ENCODE measurements at places on chromosomes 3 and 15.

- no peak for DNase-seq
These were observed 193.9 kb upstream of the TMC3 start for GRCh38 chr15:81567924-81568323.

DNA sequence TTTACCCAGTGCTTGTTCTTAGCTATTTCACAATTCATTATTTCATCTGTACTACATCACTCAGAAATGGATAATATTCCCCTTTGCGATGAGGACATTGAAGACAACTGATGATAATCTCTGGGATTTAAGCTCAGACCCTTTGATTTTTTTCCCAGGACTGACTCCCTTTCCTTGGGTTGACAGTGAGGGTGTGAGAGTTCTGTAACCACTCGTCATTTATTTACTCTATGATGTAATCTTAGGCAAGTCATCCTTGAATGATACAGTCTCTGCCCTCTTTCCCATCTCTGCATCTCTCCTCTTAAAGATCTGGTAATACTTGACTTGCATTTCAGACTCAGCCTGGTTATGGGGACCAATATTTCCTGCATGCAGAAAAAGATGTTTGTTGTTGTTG, 1041.7 kb downstream of the AGBL1 start:
- no peak for DNase-seq

DNA sequence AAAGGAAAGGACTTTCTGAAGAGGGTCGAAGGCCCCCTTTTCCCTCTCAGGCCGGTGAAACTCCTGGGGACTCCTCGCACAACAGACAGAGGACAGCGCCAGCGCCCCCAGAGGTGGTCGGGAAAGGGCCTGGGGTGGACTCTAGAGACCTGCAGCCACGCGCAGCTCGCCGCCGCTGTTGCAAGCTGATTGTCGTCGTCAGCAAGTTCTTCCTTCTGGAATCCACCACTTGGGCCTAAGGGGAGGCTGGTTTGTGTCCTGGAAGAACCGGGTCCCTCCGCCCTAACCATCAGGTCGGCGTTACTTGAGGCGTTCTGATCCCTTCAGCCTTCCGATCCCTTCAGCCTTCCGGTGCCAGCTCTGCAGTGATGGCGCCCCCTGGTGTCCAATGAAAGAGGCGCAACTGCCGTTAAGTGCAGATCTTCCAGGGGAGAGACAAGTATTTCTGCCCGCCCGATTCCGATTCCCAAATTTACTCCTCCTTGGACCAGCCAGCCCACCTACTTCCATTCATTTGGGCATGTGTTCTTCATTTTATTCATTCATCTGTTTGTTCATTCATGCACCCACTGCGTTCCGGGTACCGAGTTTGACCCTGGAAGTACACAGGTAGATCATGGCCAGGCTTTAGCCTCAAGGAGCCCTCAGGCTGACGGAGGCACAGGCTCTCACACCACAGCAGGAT, 77.2 kb upstream of the SLC6A11 start:
- DNase-seq = peak; percentile 64

DNA sequence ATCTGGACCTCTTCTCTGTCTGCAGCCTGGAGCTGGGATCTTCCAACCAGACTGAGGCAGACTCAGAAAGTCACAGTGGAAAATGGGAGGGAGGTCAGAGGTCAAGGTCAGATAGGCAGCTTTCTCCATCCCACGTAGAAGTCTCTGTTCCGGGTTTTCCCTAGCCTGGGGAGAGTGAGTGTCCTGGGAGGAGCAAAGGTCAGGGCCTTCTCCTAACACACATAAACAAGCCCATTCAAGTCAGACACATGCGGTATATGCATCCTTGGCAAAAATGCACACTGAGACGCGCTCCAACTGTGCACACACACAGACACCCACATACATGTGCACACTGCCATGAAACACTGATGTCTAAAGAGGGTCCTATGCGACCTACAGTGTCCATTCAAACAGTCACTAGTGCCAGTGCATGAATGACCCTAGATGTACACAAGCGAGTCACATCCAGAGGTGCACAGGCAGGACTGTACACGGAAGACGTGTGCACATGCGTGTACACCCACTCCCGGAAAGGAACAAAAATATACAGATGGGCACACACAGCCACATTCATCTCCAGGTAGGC, 681 bp downstream of the TWF2 start:
- no peak for DNase-seq

- no peak for DNase-seq
These were observed 52.9 kb downstream of the TUBGCP4 start for GRCh38 chr15:43423793-43424192.

DNA sequence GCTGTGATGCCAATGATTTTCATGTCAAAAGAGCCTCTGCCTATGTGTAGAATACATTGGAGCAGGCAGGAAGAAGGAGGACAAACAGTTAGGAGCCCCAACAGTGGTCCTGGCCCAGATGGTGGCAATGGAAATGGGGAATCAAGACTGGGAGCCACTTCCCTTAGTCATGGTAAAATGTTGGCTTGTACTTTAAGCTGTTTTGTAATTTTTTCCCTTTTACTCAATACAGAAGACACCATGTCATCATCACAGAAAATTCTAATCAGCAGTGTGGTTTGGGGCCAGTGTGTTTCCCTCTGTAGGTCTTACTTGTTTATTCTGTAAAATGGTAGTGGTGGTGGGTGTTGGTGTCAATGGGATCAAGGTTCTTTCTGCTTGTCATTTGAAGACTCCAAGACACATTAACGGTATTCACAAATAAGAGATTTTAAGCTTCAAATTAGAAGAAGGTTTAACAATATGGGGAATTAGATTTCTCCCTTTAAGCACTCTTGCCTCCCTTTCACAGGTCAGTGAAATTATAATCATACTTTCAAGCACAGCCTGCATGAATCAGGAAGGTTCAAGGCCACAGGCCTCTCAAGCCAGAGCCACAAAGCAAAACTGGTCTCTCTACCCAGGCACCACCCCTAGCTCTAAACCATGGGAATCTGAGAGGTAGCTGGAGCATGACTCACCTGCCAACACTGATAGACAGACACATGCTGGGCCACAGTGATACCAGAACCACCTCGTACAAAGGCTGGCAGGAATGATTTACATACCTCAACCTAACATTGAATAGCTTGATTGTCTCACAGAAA, 24.9 kb downstream of the SIAH2 start:
- no peak for DNase-seq

DNA sequence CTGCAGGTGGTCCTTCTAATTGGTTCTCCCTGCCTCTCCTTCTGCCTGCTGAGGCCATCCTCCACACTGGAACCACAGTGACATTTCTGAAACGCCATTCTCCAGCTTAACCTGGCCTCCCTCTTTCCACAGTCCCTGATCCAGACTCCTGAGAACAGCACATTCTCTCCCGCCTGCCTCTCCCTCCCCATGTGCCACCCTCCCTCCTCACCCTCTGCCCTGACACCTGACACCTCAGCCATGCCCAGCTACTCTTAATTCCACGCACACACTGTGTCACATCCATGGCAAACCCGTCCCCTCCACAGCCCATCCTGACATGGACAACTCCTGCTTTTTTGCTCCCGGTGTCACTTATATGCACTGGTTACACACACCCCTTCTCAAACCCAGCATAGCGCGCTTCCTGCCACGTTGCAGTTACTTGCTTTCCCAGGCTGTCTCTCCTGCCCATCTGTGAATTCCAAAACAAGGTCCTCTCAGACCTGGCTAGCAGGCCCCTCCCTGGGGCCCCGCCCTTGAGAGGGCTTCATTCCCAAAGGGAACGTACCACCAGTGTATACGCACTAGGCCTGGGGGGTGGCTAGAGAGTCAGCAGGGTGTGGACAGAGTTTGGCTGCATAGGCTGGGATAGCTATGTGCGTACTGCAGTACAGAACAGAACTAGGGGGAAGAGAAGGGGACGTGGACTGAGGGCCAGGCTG, 92.7 kb upstream of the BLM start:
- no peak for DNase-seq

DNA sequence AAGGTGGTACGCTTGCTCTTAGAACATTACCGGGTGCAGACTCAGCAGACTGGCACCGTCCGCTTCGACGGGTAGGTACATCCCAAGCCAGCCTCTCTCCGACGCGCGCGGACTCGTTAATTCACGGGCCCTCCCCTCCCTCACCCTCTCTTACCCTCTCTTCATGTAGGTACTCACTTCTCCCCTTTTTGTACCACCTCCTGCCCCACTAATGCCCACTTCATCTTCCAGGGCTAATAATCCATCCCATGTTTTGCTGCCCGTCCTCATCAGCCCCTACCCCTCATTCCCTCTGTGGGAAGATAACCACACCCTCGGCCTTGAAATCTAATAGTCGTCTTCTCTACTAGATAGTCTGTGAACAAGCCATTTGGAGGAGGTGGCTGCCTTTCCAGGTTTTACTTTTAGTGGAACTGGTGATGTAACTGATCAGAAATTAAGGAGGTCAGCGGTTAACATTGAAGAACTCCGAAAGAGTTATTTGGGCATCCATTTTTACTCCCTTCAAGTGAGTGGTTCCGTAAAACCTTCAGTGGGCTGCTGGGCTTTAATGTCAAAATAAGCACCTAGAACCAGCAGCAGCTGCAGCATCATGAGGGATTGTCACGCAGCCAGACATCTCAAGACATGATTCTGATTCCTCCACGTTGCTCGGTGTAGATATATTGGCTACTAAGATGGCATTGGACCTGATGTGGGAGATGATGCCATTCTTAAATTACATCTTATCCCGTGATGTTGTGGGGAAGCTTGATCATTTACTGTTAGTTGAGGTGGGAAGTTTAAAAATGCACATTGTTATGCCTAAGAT, 1.3 kb downstream of the FEM1B start:
- DNase-seq = no peak

DNA sequence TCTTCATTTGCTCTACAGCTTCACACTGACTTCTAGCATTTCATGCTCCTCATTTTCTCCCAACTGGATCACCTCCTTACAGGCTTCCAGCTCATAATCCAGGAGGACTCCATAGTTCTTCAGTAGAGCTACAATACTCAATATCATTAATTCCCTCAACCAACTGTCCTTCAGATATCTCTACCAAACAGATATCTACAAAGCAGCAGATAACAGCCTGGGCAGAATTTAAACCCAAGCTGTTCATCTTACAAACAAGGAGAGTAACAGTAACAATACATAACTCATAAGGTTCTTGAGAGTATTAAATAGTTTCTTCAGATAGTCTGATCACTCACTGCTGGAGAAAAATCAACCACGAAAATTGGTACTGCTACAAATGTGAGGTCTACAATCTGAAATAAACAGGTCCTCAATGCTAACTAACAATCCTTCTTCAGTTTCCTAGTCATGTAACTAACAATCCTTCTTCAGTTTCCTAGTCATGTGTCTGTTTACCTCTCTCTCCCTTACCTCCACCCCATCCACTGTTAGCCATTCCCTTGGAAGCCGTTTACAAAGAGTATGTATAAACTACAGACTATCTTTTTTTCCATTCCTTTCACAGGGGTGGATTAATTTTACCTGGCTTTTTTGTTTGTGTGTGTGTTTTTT, 5.0 kb downstream of the PEAK1 start:
- DNase-seq = no peak

- peak; percentile 17 for DNase-seq
These were observed 42.3 kb downstream of the NEK10 start for GRCh38 chr3:27326629-27327545.

- DNase-seq = peak; percentile 80
These were observed 140.7 kb upstream of the MEF2A start for GRCh38 chr15:99424978-99425656.

DNA sequence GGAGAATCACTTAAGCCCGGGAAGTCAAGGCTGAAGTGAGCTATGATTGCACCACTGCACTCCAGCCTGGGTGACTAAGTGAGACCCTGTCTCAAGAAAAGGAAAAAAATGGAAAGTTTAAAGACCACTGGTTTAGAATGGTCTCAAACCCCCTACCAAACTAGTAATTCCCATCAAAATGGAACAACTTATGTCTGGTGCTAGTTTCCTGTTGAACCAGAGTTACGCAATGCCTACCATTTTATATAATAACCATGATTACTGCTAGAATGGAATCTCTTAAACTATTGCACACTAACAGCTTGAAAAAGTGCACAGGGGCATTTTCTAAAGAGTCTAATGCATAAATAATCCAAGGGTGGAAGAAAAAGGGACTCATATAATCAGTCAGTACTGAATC, 43.6 kb downstream of the DMXL2 start:
- no peak for DNase-seq

GRCh38 chr3:35524856-35525255, 114.5 kb upstream of the ARPP21 start:
- no peak for DNase-seq

- no peak for DNase-seq
These were observed 34.4 kb downstream of the BOC start for GRCh38 chr3:113245761-113246161.

- no peak for DNase-seq
These were observed 29.6 kb downstream of the LMLN start for GRCh38 chr3:197989651-197990050.

DNA sequence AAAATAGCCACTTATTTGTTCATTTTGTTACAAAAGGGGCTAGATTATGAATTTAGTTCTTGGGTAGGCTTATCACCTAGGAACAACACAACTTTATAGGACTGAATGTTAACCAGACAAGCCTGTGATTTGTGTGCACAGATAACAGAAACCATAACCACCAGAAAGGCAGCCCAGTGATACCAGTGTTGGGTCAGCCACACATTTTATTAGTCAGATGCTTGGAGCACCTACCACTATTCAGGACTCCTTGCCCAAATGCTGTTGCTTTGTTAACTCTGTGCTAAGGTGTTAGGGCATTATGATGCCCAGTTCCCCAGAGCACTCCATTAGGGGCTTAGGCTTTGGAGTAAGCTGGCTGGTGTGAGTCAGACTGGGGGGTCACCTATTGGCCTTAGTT, 22.5 kb downstream of the PLCL2 start:
- DNase-seq = no peak

DNA sequence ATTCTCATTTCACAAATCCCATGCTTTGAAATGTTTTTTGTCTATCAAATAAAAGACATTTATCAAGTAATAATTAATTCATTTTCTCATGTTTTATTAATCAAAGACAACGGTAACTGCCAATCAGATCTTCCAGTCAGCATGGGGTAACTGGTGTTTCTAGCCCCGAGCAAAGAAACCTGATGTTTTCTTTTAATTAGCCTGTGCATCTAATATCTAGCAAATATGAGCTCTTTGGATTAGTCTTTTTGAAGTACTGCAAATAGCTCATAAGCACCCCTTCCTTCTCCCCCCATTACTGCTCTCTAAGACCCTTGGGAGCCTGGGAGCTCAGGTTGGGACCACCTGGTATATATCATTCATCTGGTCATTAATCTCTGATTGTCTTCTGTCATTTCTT, 43.1 kb upstream of the SRGAP3 start:
- no peak for DNase-seq

DNA sequence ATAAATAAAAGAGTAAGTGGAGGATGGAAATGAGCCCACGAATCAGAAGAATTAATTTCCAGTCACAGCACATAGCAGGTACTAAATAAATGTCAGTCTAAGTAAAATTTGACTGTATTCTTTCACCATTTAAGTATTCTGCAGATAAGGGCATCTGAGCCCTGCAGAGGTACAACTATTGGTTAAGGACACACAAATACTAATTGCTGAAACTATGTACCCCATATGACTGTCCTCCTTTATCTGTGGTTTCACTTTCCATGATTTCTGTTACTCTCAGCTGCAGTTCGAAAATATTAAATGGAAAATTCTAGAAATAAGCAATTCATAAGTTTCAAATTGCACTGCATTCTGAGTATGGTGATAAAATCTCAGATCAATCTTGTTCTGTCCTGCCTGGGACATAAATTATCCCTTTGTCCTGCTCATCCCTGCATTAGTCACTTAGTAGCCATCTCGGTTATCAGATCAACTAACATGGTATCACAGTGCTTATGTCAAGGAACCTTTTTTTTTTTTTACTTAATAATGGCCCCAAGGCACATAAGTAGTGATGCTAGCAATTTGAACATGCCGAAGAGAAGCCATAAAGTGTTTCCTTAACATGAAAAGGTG, 95.1 kb downstream of the LSAMP start:
- no peak for DNase-seq
